Thymus (tissue), 14 donors: ENCODE measurements at places on chromosomes 3 and 15. TPM values are rescaled to one million over a fixed set of nuclear protein-coding genes. Genes with fewer than 3 reads are reported as not detected.

GRCh38 chr3:51559961-51560360 lies 21.4 kb downstream of the RAD54L2 start:
- no peak for DNase-seq

GRCh38 chr15:45863881-45864580 lies 229.2 kb downstream of the SQOR start:
- no peak for DNase-seq

- no peak for DNase-seq
Observed at GRCh38 chr15:57308170-57308545, 68.1 kb upstream of the CGNL1 start.

DNA sequence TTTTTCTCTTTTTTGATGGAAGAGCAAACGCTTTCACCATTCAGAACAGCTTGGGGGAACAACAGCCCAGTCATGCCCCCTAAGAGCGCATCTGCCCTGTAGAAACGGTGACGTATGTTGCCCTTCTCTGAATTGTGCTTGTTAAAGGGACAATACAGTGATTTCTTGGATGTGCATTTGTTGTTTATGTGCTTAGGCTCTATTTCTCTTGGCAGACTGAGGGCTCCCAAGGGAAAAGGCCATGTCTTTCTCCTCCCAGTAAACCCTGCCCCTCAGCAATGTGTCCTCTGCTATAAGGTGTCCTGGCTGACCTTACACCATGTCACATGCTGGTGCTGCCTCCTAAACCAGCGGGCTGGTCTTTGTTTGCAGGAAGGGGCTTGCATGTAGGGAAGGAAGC lies 346.1 kb downstream of the EPHB1 start:
- no peak for DNase-seq

DNA sequence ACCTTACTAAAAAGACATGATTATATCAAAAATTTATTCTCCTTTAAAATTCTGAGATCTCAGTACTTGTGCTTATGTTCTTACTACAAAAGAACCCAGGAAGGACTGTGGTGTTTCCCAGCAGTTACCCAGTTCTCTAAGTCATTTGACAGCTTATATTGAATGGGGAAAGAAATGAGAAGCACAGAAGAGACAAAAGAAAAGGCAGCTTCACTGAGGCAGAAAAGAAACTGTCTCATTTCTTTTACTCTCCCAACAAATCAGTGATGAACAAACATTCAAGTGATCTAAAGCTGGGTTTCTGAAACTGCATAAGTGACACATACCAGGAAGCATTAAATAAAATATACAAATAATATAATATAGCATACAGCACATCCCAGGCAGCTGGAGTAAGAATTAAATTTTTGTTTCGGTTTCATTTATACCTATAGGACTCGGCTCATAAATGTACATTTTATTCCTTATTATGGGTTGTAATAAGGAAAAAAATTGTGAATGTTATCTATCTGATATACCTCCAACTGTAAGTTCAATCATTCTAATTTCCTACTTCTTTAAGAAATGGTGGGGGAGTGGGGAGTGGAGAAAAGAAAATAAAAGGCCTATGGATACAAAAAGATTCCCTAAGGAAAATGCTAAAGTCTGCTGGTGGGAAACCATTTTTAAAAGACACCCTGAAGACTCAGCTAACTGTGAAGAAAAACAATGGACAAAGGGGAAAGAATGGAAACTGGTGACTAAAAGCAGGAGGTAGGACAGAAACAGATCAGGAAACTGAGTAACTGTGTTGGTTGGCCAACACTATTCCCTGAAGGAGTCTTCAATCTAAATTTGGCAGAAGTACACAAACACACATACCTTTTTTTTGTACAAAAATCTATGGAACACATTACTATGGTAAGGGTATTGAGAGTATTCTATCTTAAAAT lies 156.8 kb downstream of the TBC1D5 start:
- DNase-seq: no peak

DNA sequence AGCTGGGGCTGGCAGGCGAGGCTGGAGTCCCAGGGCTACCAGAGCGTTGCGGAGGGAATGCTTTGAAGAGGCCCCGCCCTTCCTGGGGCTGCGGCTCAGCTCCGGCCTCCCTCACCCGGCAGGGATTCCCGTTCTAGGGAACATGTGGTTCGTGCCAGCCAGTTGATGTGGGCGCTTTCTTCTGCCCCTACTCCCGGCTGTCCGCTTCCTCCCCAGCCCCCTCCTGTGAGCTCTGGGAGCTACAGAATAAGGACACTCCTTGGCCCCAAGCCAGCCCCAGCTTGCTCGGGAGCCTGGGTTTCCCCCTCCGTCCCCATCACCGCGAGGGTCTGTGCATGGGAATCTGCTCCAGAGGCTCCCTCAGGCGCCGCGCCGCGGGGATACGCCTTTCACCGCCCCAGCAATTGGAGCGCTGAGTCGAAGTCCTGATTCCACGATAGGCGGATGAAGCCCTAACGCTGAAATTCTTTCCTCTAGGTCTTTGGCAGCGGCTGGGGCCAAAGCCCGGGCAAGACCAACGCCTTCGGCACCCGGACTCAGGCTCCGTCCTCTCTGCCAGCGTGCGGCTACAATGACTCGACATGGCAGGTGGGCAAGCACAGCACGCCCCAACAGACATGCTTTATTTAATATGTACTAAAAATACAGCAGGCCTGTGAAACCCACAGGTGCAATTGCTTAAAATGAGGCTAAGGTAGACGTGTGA lies 69.5 kb downstream of the KLF15 start:
- no peak for DNase-seq

- DNase-seq: no peak
Observed at GRCh38 chr15:92023965-92024364, 170.5 kb downstream of the SLCO3A1 start.

DNA sequence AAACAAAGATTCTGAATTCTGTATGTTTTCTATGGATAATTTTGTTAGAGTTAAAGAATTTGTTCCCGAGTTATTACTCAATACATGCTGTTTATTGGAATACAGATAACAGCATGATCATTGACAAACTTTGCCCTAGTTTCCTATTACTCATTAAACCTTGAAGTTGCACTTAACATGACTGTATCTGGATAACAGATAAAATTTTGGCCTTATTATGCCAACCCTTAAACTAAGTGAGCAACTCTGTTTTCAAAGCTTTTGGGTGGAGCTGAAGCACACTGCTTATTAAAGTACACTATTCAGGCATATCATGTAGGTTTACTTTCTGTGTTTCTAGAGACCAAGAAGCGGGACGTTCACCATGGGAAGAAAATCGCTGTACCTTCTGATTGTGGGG lies at the start of gene AADAC:
Gene AADAC (plus strand): TSS at position 318 of the 400 bp plus-strand sequence. CDS start 47 bp downstream, at position 365.
- DNase-seq: no peak

DNA sequence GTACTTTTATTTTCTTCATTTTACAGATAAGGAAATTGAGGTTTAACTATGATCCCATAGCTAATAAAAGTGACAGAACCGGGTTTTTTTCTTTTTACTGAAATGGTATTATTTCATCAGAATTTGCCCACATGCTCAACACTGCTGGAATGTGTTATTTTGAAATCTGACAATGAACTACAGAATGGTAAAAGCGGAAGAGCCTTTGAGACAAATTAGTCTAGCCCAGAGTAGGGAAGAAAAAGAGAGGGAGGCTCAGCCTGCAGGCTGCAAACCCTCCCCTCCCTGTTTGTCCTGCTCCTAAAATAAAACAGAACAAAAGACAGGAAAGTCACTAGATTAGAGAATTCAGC lies 100.3 kb upstream of the LIPC start:
- no peak for DNase-seq

GRCh38 chr3:11717301-11717700 lies 73.6 kb upstream of the VGLL4 start:
- no peak for DNase-seq

DNA sequence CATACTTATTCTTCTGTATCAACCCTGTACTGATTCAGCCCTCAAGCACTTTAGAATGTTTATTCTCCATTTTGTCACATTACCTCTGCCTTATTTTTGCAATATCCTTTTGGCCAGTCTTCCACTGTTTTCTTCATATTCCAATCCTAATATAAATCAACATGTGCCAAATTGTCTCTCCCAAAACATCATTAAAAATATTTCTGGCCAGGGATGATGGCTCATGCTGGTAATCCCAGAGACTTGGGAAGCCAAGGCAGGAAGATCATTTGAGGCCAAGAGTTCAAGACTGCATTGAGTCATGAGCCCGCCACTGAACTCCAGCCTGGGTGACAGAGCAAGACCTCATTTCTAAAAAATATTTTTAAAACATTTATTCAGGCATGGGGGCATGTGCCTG lies 641.4 kb upstream of the CBLB start:
- DNase-seq: no peak

CLDN1 gene
- polyA plus RNA-seq: 62.2 TPM

SLC9C1 gene
- 0.11 TPM for polyA plus RNA-seq

DCLK3 gene
- 0.41 TPM for polyA plus RNA-seq

TEX55 gene
- not detected for polyA plus RNA-seq

TGM4 gene
- 0.62 TPM for polyA plus RNA-seq
